ENCODE measurements at places on chromosomes 16 and 17.

GRCh38 chr16:4283939-4284338, 11.1 kb upstream of the TFAP4 start:
- no peaks in the 10 kb centered on the region for H3K36me3 ChIP-seq
- no peak overlapping the region for H3K4me3 ChIP-seq
- H3K27ac ChIP-seq, result no peak overlapping the region

- H3K27ac ChIP-seq, result no peak overlapping the region
- DNase-seq, result no peak
- H3K36me3 ChIP-seq, result no peaks in the 10 kb centered on the region
- peaks cover 18% of the 10 kb centered on the region for H3K27me3 ChIP-seq
- no peak overlapping the region for H3K4me3 ChIP-seq
These were observed 253.6 kb downstream of the C16orf95 start for GRCh38 chr16:87063543-87063942.

- H3K4me1 ChIP-seq, result peaks cover 58% of the 10 kb centered on the region
- H3K27me3 ChIP-seq, result no peaks in the 10 kb centered on the region
- DNase-seq, result no peak
- H3K27ac ChIP-seq, result peak overlapping the region; percentile 99
- peak overlapping the region; percentile 88 for H3K4me3 ChIP-seq
- peaks cover 16% of the 10 kb centered on the region for H3K36me3 ChIP-seq
These were observed 708 bp upstream of the NFAT5 start for GRCh38 chr16:69564845-69565670.

DNA sequence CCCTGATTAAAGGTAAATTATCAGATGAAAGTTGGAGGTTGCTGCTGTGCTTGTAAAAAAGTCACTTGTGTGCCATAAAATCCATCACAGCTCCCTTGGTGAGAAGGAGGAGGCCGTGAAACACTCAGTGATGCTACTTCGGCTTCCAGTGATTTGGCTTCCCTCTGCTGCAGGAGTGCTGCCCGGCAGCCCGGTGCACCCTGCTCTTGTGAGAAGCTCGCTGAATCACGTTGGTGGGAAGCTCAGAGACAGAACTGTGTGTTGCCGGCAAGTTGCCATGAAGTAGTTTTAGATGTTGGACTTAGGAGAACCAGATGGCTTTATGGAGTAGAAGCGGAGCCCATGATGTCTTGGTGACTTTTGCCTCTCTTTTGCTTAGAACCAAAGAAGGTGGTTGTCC, 33.3 kb downstream of the MSI2 start:
- H3K36me3 ChIP-seq, result peaks cover 35% of the 10 kb centered on the region
- H3K27ac ChIP-seq, result no peak overlapping the region
- no peak overlapping the region for H3K4me3 ChIP-seq

- no peaks in the 10 kb centered on the region for H3K27me3 ChIP-seq
- H3K4me1 ChIP-seq, result no peaks in the 10 kb centered on the region
- no peaks in the 10 kb centered on the region for H3K36me3 ChIP-seq
- no peak overlapping the region for H3K4me3 ChIP-seq
These were observed 77.5 kb downstream of the PLXDC1 start for GRCh38 chr17:39073916-39074315.

- H3K27ac ChIP-seq, result no peak overlapping the region
- no peak overlapping the region for H3K4me3 ChIP-seq
- DNase-seq, result no peak
- no peaks in the 10 kb centered on the region for H3K4me1 ChIP-seq
- peaks cover 91% of the 10 kb centered on the region for H3K36me3 ChIP-seq
These were observed 49.4 kb upstream of the GSG1L start for GRCh38 chr16:28112908-28113307.

DNA sequence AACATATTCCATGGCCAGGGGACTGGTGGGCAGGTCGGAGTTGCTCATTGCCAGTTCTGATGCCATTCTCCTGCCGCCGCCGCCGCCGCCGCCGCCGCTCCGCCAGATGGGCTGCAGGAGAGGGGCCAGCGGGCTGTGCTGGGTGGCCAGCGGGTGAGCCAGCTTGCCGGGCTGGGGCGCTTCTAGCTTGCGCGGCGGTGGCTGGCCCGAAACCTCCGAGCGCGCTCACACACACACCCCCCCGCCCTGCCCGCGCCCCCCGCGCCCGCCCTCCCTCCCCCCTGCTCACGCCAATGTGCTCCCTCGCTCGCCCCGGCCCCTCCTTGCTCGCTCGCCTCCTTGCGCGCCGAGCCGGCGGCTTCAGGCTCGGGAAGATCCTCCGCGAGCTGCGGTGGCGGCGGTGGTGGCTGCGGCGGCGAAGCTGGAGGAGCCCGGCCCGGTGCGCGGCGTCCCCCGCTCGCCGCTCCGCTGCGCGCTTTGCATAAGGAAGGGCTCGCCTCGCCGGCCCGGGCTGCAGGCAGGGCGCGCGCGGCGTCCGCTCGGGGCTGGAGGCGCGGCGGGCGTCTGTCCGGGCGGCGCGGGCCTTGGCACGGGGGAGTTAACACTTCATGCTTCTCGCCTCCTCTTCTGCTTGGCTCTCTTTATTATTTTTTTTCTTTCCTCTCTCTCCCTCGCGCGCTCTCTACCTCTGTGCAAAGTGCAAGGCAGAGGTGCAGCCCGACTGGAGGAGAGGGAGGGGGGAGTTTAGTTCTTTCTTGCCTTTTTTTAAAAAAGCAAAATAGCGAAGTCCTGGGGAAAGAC, 500 bp downstream of the MAF start:
- peak overlapping the region; percentile 53 for H3K27ac ChIP-seq
- no peaks in the 10 kb centered on the region for H3K36me3 ChIP-seq
- H3K4me1 ChIP-seq, result peaks cover 35% of the 10 kb centered on the region
- peaks cover 37% of the 10 kb centered on the region for H3K27me3 ChIP-seq
- peak; percentile 47 for DNase-seq
- H3K4me3 ChIP-seq, result peak overlapping the region; percentile 90

DNA sequence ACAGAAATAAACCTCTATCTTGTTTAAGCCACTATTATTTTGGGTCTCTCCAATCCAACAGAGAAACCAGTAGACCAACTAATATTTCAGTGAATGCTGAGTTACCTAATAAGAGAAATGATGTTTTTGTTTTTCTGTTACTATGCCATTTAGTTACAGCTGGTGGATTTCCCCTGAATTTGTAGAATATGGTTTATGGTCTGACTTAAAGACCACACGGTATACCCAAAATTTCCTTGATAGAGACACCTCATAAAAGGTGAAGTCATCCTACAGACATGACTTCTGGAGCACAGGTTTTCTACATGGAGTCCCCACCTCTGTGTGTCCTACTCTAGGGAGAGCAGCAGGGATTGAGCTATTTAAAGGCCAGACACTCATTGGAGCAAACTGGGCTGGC, 13.3 kb downstream of the PIK3R5 start:
- peaks cover 86% of the 10 kb centered on the region for H3K4me1 ChIP-seq
- no peak overlapping the region for H3K27ac ChIP-seq
- peaks cover 26% of the 10 kb centered on the region for H3K36me3 ChIP-seq
- H3K27me3 ChIP-seq, result no peaks in the 10 kb centered on the region

DNA sequence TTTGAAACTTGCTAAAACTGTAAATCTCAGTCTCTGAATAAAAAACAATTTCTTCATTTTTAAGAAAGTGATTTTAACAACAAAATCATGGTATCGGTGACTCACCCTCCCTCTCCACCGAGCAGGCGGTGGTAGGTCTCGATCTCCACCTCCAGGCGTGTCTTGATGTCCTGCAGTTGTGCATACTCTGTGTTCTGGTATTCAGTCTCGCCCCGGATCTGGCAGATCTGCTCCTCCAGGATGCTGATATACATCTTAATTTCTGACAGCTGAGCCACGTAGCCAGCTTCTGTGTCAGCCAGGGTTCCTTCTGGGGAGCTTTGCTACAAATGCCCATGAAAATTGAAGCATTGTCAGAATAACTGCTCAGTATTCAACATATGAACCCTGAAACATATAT, 15.4 kb upstream of the KRT24 start:
- H3K36me3 ChIP-seq, result no peaks in the 10 kb centered on the region
- H3K27ac ChIP-seq, result no peak overlapping the region
- no peak overlapping the region for H3K4me3 ChIP-seq
- peaks cover 13% of the 10 kb centered on the region for H3K27me3 ChIP-seq
- DNase-seq, result no peak
- no peaks in the 10 kb centered on the region for H3K4me1 ChIP-seq

DNA sequence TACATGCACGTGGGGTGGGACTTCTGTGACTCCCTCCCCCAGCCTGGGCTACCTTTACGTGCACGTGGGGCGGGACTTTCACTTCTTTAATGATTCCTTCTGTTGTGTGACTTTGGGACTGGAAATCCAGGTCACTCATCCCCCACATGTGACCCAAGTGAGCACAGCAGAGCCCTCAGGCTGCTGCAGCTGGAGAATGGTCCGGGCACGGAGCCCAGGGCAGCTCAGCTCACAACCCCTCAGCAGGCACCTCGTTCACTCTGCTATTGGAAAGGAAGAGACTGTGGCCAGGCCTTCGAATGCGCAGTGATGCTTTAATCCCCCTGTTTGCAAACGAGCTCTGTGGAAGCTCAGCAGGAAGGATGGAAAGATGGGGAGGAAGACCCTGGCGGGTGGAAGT, 14.7 kb downstream of the DBNDD1 start:
- no peak overlapping the region for H3K4me3 ChIP-seq
- H3K4me1 ChIP-seq, result peaks cover 27% of the 10 kb centered on the region
- no peak for DNase-seq
- H3K27me3 ChIP-seq, result no peaks in the 10 kb centered on the region
- H3K36me3 ChIP-seq, result peaks cover 10% of the 10 kb centered on the region

GRCh38 chr17:40450175-40450574, 6.9 kb downstream of the IGFBP4 start:
- H3K4me3 ChIP-seq, result no peak overlapping the region
- H3K36me3 ChIP-seq, result peaks cover 23% of the 10 kb centered on the region
- H3K4me1 ChIP-seq, result peaks cover 14% of the 10 kb centered on the region
- no peak overlapping the region for H3K27ac ChIP-seq
- H3K27me3 ChIP-seq, result no peaks in the 10 kb centered on the region

- no peak overlapping the region for H3K27ac ChIP-seq
- H3K36me3 ChIP-seq, result no peaks in the 10 kb centered on the region
- H3K4me1 ChIP-seq, result no peaks in the 10 kb centered on the region
- DNase-seq, result no peak
- H3K27me3 ChIP-seq, result peaks cover 2% of the 10 kb centered on the region
These were observed 10.8 kb upstream of the TAOK1 start for GRCh38 chr17:29379084-29379991.

DNA sequence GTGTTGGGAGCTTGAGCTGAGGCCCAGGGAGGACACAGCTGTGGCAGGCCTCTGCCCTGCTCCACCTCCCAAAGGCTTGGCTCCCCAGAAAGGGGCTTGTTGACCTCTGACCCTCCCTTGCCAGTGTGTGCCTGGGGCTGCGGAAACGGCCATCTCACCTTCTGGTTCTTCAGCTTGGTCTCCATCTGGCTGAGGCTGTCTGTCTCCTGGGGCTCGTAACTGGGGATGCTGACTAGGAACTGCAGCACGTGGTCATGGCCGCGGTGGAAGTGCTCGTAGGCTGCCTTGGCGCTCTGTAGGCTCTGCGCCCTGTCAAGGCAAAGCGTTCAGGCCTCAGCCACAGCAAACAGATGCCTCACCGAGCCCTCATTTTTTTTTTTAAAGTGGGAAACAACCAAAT, 42.7 kb downstream of the UBN1 start:
- H3K27ac ChIP-seq, result no peak overlapping the region
- no peaks in the 10 kb centered on the region for H3K4me1 ChIP-seq
- no peaks in the 10 kb centered on the region for H3K27me3 ChIP-seq
- DNase-seq, result no peak
- peaks cover 29% of the 10 kb centered on the region for H3K36me3 ChIP-seq
- no peak overlapping the region for H3K4me3 ChIP-seq

Data from activated B cell treated with CpG ODN at 0.5 μM for 24 hours (primary cell).